ENCODE measurements at places on chromosomes 2 and 18. TPM values are rescaled to one million over a fixed set of nuclear protein-coding genes. Genes with fewer than 3 reads are reported as not detected.

- no peaks in the 10 kb centered on the region for H3K27me3 ChIP-seq
- H3K27ac ChIP-seq = peak overlapping the region; percentile 63
- no peak overlapping the region for H3K4me3 ChIP-seq
- peaks cover 61% of the 10 kb centered on the region for H3K4me1 ChIP-seq
- H3K36me3 ChIP-seq = no peaks in the 10 kb centered on the region
- peak; percentile 59 for DNase-seq
These were observed 115.6 kb upstream of the OTOS start for GRCh38 chr2:240255811-240256703.

GRCh38 chr2:188146888-188147287, 144.8 kb upstream of the GULP1 start:
- H3K27ac ChIP-seq = no peak overlapping the region
- no peaks in the 10 kb centered on the region for H3K4me1 ChIP-seq
- H3K36me3 ChIP-seq = no peaks in the 10 kb centered on the region
- H3K4me3 ChIP-seq = no peak overlapping the region

DNA sequence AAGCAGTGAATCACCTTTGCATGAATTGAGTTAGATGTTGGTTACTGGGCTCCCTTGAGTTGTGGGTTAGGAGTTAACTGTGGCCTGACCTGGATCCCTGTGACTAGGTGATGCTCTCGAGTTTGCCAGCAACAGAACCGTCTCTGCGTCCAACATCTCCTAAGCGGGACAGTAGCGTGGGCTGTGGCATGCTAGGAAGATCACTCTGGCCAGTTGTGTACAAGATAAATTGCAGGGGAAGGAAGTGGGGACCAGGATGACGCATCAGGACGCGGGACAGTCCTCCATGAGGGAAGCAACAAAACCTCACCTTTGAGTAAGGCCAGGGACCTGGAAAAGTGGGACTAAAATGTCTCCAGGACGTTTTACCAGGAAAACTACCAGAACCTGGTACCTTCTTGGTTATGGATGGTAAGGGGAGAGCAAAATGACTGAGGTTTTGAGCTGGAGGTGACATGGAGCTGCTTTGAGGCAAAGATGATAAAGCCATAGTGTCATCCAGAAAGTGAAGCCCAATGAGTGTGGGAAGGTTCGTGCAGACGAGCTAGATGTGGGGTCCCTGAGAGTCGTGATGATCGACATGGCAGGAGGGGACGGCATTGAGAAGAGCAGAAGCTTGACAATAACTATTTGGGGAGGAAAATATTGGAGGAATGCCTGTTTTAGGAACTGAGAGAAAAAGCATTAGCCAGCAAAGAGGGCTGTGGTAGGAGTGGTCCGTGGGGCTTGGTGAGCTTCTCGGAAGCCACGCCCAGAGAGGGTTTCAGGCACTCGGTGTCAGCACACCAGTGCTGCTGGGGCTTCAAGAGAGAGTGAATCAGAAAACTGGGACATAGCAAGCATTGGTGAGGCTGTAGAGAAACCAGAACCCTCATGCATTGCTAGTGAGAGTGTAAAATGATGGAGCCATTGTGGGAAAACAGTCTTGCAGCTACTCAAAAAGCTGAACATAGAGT, 95.1 kb downstream of the SMAD7 start:
- no peaks in the 10 kb centered on the region for H3K27me3 ChIP-seq
- no peak overlapping the region for H3K27ac ChIP-seq
- H3K4me1 ChIP-seq = peaks cover 14% of the 10 kb centered on the region
- H3K4me3 ChIP-seq = no peak overlapping the region
- DNase-seq = no peak
- no peaks in the 10 kb centered on the region for H3K36me3 ChIP-seq

GRCh38 chr2:147945660-147946059, 74.9 kb downstream of the ORC4 start:
- peaks cover 40% of the 10 kb centered on the region for H3K36me3 ChIP-seq
- DNase-seq = no peak
- no peak overlapping the region for H3K4me3 ChIP-seq
- H3K4me1 ChIP-seq = no peaks in the 10 kb centered on the region

DNA sequence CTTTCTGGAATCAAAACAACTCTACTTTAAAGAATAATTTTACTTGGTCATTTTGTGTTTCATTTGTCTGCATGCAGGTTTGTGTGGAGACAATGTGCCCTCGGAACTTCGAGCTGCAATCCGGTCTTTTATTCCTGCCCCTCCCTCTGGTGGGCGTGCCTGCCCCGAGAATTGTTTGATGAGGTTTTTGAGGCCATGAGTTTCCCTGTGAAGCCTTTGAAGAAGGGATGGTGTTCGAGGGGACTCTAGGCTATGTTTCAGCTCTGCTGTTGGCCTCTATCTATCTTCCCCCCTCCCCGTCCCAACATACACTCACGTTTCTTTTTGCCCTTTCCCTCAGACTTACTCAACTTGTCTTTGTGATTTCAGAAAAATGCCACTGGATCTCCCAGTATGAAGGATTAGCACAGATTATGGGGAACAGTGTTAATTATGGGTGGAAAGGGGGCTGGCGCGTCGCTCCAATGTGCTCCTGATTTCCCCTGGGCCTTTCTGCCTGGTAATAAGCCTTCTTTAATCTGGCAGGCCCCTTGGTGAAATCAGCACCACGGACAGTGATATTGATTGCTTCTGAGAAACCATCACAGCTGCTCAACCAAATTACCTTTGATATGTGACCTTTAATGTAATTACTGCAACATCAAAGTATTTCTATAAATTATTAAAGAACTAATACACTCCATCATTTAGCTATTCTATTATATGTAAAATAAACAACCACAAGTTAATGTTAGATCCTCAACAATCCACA, 82.2 kb downstream of the CELF4 start:
- H3K27me3 ChIP-seq = peaks cover 62% of the 10 kb centered on the region
- DNase-seq = no peak
- H3K4me1 ChIP-seq = no peaks in the 10 kb centered on the region
- no peak overlapping the region for H3K27ac ChIP-seq
- no peaks in the 10 kb centered on the region for H3K36me3 ChIP-seq
- H3K4me3 ChIP-seq = no peak overlapping the region

GRCh38 chr2:221618007-221618406, 45.9 kb upstream of the EPHA4 start:
- no peak overlapping the region for H3K4me3 ChIP-seq
- H3K36me3 ChIP-seq = no peaks in the 10 kb centered on the region
- H3K27me3 ChIP-seq = no peaks in the 10 kb centered on the region
- no peak for DNase-seq

GRCh38 chr2:69291004-69291650, 95.9 kb downstream of the GFPT1 start:
- DNase-seq = no peak
- H3K27me3 ChIP-seq = no peaks in the 10 kb centered on the region
- H3K36me3 ChIP-seq = no peaks in the 10 kb centered on the region

DNA sequence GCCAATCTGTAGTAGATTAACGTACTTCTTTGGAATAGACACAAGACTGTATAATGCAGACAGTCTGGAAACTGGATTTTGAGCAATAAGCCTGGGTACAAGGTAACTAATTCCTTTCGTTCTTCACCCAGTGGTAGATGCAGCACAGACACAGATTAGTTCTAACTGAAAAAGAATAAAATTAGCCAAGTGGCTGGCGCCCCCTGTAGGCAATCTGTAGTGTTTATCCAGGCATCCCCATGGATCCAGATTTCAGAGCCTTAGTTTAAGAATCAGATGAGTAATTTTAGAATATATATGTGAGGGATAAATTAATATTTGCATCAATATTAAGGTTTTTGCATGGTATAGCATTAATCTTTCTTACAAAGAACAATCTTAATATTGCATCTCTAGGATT, 563.9 kb downstream of the DCC start:
- no peaks in the 10 kb centered on the region for H3K4me1 ChIP-seq
- no peak overlapping the region for H3K4me3 ChIP-seq
- H3K36me3 ChIP-seq = no peaks in the 10 kb centered on the region
- no peaks in the 10 kb centered on the region for H3K27me3 ChIP-seq
- DNase-seq = no peak

The PROC gene
- total RNA-seq = not detected

The C1QL2 gene
- not detected for total RNA-seq

The ALK gene
- total RNA-seq = not detected
